ENCODE measurements at places on chromosomes 13 and 19.
A peak's percentile ranks its signal among the peaks of the same experiment; 100 is the strongest.

DNA sequence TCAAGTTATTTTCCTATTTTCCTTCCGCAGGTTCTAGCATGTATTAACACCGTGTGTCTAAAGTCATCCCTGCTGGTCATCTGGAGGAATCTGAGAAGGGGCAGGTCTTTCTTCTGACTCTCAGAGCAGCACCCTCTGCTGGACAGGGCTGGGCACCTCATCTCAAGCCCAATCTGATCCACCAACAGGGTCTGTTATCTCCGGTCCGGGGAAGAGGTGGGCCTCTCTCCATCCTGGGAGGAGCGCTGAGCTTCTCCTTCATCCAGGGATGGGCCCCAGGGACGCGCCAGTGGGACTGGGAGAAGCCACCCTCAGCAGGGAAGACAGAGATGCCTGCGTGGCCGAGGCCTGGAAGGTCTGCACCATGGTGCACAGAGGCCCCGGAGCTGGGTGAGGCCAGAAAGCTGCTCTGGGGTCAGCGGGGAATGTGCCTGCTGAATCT lies 26.0 kb upstream of the ZNF331 start:
- DNase-seq: peak; percentile 70

GRCh38 chr13:33865945-33866344 lies 48.0 kb downstream of the RFC3 start:
- DNase-seq: no peak

GRCh38 chr19:6392221-6393073 lies 517 bp downstream of the GTF2F1 start:
- no peak for DNase-seq

- no peak for DNase-seq
Observed at GRCh38 chr19:17314007-17314593, 4.7 kb downstream of the DDA1 start.

- DNase-seq: no peak
Observed at GRCh38 chr13:99277629-99278028, 19.4 kb upstream of the GPR18 start.

- DNase-seq: no peak
Observed at GRCh38 chr13:59144700-59145099, 1019.0 kb downstream of the DIAPH3 start.

GRCh38 chr19:31355665-31356289 lies 6.5 kb upstream of the TSHZ3 start:
- no peak for DNase-seq

- peak; percentile 33 for DNase-seq
Observed at GRCh38 chr13:99275093-99275469, 16.9 kb upstream of the GPR18 start.

DNA sequence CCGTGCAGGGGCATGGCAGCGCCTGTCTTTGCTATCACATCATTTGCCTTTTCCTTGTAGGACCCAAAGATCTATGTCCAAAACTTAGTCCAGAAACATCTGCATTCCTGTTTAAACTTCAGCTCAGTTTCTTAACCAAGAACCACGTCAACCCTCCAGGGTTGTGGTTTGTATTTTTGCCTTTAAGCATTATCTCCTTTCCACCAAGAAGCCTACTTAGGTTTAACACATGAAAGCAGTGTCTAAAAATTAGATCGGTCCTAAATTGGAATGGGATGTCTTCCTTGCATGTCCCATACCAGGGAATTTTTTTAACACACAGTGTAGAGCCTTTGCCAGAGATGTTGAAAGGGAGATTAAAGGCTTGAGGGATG lies 38.8 kb downstream of the DHRS12 start:
- DNase-seq: no peak

DNA sequence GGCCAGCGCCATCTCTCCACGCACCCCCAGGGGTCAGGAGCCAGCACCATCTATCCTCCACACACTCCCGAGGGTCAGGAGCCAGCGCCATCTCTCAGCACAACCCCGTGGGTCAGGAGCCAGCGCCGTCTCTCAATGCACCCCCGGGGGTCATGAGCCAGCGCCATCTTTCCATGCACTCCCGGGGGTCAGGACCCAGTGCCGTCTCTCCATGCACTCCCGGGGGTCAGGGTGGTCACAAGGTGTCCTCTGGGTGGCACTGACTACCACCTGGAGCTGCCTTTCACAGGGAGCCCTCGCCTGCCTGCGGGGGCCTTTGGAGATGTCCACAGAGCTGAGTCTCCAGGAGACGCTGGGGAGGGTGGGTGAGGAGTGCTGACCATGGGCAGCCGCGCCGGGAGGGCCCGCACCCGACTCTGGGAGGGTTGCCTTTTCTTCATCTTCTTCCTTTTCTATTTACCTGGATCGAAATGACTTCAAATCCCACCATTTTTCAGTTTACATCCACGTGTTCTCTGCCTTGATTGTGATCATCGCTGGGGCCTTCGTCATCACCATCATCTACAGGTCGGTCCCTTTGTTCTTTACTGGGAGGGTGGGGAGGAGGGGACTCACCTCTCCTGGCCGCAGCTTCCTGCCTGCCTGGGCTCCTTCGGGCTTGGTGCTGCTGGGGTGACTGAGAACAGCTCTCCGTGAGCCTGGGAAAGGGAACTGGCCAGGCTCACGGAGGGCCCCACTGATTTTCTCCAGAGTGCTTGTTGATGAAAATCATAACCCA lies 19.1 kb downstream of the TEX29 start:
- DNase-seq: no peak

DNA sequence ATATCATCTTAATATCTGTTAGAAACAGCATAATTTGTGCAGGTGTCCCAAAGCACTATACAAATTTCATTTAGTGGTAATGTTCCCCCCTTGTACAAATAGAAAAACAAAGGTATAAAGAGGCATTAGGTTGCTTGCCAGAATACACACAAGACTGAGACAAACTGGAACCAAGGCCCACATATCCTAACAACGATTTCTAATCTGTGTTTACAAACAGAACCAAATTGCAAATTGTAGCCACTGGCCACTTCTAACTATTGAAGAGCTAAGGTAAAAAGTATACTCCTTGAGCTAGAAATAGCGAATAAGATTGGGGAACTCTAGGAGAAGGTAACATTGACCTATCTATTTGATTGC lies 526.1 kb downstream of the KLF12 start:
- no peak for DNase-seq

All from AG08396 (cell line).